ENCODE measurements at places on chromosomes 2 and 18.

DNA sequence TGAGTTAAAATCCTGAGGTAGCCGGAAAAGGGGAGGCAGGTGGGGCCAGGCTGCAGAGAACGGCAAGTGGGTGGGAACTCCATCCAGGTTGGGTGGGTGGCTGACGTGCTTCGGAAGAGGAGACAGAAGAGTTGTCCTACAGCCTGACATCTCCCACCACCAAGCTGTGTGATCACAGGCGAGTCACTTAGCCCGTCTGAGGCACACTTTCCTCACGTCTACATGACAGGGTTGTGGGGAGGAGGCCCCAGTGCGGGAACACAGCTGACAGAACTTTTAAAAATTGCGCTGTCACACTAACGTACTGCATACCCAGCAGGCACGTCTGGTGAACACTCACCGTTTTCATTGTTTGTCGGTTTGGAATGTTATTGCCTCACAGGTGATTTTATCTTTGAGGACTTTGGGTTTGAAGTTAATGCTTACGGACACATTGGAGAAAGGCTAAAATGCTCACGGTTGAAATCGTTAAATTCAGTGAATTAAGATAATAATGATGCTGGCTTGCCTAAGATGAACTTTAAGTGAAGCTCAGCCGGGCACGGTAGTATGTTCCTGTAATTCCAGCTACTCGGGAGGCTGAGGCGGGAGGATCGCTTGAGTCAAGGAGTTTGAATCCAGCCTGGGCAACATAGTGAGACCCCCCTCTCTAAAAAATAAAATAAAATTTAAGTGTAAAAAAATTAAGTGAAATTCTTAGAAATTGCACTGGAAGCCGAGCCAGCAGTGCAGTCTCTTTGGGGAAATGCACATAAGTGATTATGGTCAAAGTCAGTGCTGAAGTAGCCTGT, 8.9 kb downstream of the EMILIN2 start:
- DNase-seq: no peak

DNA sequence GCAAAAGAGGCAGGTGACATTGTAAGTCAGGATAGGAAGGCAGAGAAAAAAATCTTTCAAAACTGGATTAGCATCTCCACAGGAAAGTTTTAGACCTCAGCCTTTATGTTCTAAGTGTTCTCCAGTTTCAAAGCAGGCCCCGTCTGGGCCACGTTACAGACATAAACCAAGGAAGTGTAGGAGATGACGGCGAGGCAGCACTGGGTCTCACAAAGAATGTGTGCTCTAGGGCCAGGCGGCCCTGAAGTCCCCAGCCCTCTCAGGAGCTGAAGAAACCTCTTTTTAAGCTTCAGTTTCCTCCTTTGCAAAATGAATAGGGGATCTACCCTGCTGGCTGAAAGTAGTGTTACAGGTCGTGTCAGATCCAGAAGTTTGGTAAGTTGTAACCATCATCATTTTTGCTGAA, 81.7 kb downstream of the SPRED2 start:
- DNase-seq: peak; percentile 58

DNA sequence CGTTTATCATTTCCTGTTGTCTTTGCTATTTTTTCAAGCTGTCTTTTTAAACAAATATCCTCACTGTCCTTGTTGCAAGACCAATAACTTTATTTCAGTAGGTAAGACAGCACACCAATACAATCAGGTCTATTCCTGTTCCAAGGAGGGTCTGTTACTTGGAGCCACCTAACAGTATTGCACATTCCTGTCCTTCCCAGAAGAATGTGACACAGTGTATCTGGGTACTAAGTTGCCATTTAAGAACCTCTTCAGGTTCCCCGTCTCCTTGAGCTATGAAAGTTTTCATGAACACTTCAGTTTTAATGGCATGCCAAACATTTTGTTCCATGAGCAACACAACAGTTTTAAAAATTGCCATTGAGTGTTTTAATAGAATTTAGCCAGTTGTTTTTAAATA, 138.9 kb upstream of the CAVIN2 start:
- DNase-seq: no peak

DNA sequence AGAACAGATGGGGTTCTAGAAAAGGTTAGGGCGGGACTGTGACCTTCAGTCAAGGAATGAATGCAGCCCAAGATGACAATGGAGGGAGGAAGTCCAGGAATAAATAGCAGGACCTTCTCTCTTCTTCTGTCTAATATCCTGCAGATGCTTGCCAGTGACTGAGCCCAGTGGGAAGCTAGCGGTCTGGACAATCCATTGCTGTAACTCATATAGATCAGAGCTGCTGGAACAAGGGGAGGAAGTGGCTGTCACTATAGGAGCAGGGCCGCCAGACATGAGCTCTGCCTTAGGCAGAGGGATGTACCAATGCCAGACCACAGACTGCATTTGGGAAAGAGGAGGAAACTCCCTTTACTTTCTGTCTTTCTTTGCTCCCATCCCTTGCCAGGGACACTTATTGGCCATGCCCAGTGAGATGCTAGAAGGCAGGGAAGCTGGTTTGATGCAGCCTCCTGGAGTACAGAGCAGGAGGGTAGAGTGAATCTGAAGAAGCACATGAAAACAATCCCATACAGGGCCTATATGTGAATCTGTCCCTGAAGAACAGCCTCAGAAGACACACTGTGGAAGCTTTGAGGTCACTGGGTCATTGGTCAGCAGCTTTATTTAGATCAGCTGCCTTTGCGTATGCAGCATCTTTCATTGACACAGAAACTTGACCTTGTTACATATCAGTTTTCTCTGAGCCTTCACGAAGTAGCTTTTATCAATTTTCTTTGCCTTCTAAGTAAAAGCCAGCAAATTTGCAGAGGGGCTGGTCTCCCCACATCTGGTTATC, 65.4 kb downstream of the CCDC85A start:
- peak; percentile 41 for DNase-seq

- peak; percentile 73 for DNase-seq
These were observed 375.0 kb downstream of the CTNNA2 start for GRCh38 chr2:79887747-79888374.

GRCh38 chr18:26405190-26405801, 143.1 kb downstream of the KCTD1 start:
- peak; percentile 17 for DNase-seq

- peak; percentile 70 for DNase-seq
These were observed 48.4 kb downstream of the GTF3C3 start for GRCh38 chr2:196750977-196751631.

DNA sequence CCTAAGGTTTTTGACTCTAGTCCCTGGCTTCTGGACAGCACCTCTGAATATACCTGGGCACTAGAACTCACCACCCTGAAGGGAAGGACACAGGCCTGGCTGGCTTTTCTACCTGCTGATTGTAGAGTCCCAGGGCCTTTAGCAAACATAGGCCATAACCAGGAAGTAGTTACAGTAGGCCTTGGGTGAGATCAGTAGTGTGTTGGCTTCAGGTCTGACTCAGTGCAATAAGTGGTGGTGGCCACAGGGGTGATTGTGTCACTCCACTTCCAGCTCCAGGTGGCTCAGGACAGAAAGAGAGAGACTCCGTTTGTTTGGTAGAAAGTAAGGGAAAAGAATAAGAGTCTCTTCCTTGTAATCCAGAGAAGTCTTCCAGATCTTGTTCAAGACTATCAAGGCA, 101.7 kb upstream of the LGALSL start:
- DNase-seq: no peak

- no peak for DNase-seq
These were observed 71.9 kb downstream of the TNFRSF11A start for GRCh38 chr18:62396967-62397366.

GRCh38 chr2:38251940-38252339, 125.1 kb downstream of the ATL2 start:
- DNase-seq: no peak

DNA sequence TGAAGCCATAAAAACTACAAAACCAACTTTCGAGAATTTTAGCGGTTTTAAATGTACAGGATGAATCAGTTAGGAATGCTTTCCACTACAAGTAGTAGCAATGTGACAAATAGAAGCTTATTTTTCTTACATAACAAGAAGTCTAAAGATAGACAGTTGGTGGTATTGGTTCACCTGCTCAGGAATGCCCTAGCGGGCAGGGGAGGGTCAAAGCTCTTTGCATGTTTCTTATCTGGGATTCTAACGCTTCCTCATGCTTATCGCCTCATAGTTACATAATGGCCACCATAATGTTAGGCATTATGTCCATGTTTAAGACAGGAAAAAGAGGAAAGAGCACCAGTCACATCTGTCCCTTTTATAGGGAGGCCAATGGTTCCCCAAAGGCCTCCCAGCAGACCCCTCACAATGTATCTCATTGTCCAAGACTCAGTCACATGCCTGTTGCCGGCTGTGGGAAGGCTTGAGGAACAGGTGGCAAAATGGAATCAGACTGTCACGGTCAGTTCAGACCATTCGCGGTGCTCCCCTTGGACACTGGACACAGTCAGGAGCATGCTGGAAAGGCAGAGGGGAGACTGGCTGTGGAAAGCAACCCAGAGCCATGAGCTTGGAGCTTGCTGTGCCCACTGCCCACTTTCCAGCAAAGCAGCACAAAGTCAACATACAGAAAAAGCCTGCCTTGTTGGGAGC, 69.4 kb upstream of the ODC1 start:
- peak; percentile 40 for DNase-seq

GRCh38 chr18:49548229-49548636, 13.6 kb upstream of the LIPG start:
- DNase-seq: no peak

DNA sequence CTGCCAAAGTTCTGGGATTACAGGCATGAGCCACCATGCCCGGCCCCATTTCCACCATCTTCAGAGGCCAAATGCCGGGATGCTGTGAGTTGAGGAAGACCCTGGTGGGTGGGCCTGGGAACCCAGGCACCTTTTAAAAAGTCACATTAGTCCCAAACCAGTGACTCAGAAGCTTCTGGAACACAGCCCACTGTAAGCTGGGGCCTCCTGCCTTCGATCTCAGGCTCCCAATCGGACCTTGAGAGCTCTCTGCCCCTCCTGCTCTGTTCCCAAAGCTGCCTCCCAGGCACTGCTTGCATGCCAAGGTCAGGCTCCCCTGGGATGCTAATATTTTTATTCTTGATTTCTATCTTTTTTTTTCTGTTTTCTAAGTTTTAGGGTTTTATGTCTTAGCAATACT, 4.2 kb downstream of the ADCY3 start:
- DNase-seq: peak; percentile 22

GRCh38 chr2:48914477-48915089, 159.1 kb upstream of the LHCGR start:
- peak; percentile 7 for DNase-seq

- DNase-seq: no peak
These were observed 96.6 kb upstream of the NOSTRIN start for GRCh38 chr2:168705534-168706470.

GRCh38 chr2:23426263-23426905, 41.4 kb downstream of the KLHL29 start:
- DNase-seq: peak; percentile 70

DNA sequence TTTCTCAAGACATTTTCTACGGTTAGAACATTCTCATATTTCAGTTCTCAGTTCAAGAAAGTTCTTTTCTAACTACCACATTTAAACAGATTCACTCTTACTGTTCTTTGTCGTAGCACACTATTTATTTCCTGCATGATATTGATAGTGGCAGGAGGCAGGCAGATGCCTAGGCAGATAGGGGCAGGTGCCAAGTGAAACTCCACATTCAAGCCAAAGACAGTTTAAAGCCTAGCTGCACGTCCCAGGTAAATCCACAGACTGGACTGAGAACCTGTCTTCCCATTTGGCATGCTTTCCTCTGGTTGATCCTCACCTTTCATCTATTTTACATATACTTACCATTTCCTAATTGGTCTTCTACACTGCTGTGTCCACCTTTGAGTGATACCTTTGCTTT, 359.3 kb downstream of the TMX3 start:
- DNase-seq: no peak

DNA sequence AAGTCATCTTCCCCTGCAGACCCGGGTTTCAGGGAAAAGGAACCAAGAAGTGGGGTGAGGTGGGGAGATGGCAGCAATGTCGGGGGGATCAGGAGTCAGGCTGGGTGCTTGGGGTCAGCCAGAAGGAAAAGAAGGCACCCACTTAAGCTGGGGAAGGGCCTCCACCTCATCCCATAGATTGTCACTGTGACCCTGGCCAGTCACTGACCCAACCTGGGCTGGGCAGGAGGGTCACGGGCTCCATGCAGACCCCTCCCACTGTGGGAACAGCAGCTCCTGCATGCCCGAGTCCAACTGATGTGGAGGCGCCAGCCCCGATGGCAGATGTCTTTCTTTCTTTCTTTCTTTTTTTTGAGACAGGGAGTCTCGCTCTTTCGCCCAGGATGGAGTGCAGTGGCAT, 53.6 kb upstream of the HAAO start:
- DNase-seq: no peak

- no peak for DNase-seq
These were observed 557.0 kb upstream of the CNTNAP5 start for GRCh38 chr2:123468071-123468470.

DNA sequence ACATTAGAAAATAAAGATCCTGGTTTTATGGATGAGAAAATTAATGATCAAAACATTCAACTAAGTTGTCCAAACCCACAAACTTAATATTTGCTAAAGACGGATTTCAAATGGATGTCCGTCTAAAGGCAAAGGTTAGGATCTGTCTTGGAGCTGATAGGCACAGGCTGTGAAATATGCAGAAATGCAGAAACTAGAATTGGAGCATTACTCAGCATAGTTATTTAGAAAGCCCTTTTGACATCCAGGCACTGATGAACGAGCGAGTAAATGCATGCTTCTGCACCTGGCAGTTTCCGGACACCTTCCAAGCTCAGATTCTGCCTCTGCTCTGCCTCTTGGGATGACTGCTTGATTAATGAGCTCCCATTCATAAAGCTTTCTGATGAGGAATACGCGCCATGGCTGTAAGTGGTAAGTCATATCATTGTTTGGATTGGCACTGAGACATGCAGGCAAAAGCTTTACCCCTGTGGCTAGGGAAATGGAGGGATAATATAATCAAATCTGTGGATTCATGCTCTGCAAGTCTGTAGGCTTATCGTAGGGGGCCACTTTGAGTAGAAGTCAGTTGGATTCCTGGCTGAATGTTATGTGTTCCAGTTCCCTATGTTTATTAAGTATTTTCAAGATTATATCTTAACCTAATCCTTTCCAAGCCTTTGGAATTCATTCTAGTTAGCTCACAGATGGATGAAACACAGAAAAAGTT, 2176.3 kb upstream of the CELF4 start:
- no peak for DNase-seq

DNA sequence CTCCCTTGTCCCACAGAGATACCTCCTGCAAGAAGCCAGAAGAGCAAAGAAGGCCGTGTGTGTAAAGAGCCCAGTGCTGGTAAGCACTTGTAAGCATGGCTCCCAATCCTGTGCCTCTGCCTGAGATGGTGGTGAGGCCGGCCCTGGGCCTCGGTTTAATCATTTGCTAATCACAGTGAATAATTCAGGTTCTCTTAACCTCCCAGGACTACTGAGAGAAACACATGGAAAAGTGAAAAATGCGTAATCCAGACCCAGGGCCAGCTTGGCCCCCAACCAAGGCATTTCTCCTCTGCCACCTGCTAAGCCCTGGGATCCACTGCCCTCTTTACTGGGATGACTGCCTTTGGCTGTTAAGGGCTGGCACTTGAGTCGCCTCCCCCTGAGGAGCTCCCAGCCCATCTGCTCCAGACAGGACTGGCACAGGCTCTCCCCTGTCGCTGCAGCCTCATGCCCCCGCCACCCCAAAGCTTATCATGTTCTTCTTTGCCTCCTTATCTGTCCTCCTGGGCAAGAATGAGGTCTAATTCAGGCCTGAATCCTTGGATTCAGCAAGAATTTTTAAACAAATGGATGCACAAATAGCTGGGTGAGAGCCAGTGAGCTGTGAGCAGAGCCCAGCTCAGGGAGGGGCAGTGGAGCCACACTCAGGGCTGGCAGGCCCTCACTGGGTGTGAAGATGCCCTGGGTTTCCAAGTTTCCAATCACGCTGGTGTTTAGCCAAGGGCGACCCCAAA, 193.9 kb upstream of the HS6ST1 start:
- DNase-seq: no peak

- DNase-seq: no peak
These were observed 34.4 kb downstream of the VRK2 start for GRCh38 chr2:58081000-58081399.
